ENCODE measurements at places on chromosomes 12 and 14.

DNA sequence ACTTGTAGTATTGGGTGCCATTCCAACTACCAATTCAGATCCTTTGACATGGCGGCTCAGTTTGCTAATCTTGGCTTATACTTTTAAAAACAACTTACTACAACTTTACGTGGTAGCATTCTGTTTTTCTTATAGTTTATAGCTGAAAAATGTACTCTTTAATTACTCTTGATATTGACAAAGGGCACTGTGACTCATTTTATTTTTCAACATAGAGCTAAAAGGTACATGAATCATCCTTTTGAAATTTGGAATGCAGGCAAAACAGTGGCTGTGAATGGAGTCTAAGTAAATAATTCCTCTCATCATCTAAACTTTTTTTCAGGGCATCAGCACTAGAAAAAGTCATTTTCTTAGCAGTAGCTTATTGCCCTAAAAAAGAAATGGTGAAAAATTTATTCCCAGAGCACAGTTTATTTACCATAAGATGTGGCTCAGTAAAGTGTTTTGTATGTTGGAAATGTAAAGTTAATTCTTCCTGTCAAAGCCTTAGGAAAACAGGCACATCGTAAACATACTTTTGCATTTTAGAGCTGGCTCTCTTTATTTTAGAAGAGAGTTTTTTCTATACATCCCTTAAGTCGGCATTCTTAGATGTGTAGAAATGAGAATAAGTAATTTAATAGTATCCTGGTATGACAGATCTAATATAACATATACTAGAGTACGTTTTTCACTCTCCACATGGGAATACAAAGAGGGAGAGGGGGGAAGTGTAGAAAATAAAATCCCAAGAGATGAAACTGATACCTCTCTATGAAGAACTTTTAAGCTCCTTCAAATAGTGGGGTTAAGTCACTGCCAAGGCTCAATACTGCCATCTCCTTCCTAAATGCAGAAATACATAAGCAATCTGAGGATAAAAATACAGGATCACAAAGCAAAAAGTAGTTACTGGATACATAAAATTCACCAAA is 55.2 kb downstream of the SLC25A21 start:
- DNase-seq: no peak

DNA sequence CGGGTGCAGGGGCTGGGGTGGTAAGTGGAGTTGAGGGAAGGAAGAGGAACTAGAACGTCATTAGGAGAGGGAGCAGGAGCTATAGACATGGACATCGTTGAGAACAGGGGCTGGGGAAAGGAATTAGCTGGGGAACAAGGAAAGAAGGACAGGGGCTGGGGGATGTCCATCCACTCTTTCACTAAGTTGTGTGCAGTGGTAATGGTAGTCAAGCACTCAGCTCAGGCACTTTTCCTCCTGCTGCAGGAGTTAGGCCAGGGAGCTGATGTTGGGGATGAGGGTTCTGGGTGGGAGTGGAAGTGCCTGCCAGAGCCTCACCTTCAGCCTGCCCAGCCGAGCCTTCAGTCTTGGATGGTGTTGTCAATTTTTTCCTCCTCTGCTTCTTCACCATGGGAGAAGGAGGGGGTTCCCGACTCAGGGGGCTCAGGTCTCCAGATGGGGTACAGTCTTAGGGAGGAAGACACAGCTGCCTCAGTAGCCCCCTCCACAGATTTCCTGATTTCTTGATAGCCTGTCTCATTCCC is 9.2 kb downstream of the AGAP2 start:
- no peak for DNase-seq

DNA sequence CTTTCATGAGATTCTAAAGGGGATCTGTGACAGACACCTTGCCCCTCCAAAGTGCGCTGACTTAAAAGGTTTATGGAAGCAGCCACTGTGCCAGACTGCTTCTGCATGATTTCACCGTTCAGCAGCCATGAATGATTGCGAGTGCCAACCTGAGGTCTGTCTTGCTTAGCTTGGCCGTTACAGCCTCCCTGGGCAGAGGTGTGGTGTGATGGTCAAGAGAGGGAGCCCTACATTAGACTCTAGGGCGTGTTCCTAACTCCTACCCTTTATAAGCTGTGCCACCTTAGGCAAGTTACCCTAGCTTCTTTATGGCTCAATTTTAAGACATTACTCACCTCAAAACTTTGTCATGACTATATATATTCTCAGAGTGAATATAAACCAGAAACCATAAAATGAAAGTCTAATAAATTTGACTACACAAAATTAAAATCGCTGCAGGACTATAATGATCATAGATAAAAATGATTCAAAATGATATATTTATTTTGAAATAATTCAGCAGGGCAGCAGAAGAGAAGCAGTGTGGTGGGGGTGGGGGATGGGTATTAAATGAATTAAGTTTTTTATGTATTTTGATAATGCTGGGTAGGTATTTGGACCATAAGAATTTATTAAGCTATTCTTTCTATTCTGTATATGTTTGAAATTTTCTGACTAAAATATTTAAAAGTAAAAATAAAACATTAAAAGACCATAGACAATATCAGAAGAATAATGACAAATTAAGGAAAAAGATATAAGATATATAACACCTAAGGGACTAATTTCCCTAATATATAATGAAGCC is 47.7 kb upstream of the MBIP start:
- DNase-seq: no peak

- DNase-seq: no peak
Observed at GRCh38 chr12:75437564-75437963, 43.0 kb upstream of the GLIPR1 start.

DNA sequence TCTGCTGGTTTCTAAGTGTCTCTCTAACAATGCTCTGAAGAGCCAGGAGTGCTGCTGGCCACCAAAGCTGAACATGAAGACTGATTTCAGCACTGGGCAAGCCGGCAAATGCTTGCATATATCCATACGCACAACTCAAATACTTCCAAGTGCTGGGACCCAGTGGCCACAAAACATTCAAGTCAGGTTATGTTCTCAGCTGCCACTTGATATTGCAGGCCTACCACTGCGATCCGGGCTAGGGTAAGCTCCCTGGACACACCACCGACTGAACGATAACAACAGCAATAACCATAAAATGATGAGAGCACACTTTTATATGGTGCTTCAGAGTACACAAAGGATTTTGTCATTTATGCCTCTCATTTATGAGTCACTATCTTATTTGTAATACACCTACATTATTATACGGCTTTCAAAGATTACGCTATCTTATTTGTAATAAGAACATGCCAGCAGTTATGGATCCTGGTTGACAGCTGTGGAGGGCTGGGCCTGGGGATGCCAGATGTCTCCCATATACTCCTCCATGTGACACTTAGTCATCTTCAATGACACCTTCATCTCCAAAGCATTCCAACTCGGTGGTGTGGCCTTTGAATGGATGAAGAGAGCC is 35.5 kb downstream of the CRACR2A start:
- no peak for DNase-seq

- DNase-seq: no peak
Observed at GRCh38 chr12:95733141-95733825, 57.3 kb downstream of the NTN4 start.

- no peak for DNase-seq
Observed at GRCh38 chr12:52636189-52636588, 15.8 kb downstream of the KRT2 start.

GRCh38 chr12:11829764-11830194 is 180.3 kb downstream of the ETV6 start:
- DNase-seq: no peak

- DNase-seq: no peak
Observed at GRCh38 chr12:132946246-132946820, 9.8 kb downstream of the ZNF605 start.

DNA sequence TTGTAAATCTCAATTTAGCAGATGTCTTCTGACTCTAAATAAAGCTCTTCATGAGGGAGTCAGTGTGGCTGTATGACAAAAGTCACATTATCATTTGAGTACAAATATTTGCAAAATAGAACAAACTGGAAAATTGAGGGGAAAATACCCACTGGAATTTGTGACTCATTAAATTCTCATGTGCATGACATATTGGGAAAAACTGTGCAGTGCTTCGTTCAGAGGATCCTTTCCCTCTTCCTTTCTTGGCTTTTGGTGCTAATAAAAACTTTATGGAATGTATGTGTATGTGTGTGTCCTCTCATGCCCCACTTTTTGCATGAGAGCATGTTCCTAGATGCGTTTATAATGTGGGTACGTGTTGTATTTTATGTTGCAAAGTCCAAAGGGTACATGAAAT is 267.8 kb downstream of the KTN1 start:
- DNase-seq: no peak
